Aorta (tissue), 5 donors: ENCODE measurements at places on chromosomes 16 and 17. TPM values are rescaled to one million over a fixed set of nuclear protein-coding genes. Genes with fewer than 3 reads are reported as not detected.

SLC25A39 gene
- 50.2 TPM for total RNA-seq

CCDC40 gene
- 3.3 TPM for total RNA-seq

ATP2C2 gene
- 0.49 TPM for total RNA-seq

- DNase-seq, result no peak
Observed at GRCh38 chr16:19722981-19723380, 4.9 kb downstream of the IQCK start.

DNA sequence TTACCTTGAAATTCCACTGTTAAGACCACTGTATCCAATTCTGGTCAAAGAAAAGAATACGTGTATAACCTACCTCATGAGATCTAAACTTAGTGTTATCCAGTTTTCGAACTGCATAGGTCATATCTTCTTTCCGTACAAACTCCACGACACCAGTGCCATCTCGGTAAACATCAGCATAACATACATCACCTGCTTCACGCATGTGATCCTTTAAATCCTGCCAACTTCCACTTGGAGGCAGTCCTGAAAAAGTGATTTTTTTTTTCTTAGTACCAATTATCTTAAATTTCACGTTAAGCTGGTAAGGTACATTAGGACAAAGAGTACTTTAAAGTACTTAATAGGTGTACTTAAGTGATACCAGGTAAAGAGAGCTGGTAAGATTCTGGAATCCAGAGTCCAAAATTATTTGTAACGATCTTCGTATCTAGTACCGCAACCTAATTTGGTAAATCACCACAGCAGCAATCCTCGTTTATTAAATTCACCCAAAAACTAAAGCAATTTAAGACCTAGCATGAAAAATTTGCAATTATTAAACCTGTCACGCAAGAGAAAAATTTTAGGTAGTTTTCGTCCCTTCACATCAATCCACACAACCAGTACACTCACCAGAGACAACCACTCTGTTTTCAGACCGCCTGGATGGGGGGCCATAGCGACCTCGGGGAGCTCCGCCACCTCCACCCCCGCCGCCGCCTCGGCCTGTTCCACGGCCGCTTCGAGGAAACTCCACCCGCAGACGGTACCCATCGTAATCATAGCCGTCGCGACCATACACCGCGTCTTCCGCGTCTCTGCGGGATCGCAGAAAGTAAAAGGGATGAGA, 1.1 kb downstream of the SRSF1 start:
- no peak for DNase-seq

DNA sequence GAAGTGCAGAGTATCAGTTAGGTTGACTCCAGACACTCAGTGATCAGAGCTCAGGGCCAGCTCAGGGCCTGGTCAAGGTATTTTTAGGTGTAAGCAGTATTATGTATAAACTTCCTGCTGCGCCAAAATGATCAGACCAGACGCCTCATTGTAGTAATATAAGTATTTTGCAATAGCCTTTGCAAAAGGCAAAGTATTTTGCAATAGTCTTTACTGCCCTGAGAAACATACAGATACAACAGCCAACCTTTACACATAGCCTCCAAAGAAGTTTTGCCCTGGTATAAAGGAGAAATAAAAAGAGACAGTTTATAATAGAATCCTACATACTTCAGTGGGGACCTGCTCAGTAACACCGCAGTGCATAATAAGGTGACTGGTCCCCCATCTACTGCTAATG, 333.0 kb upstream of the EEF2KMT start:
- no peak for DNase-seq

- peak; percentile 44 for DNase-seq
Observed at GRCh38 chr17:57256708-57257112, 387 bp downstream of the MSI2 start.

TACO1 gene
- 10.8 TPM for total RNA-seq

SGCA gene
- total RNA-seq, result 92.7 TPM
